Esophagus muscularis mucosa (tissue), 4 donors: ENCODE measurements at places on chromosomes 7 and 10. TPM values are rescaled to one million over a fixed set of nuclear protein-coding genes. Genes with fewer than 3 reads are reported as not detected.

DNA sequence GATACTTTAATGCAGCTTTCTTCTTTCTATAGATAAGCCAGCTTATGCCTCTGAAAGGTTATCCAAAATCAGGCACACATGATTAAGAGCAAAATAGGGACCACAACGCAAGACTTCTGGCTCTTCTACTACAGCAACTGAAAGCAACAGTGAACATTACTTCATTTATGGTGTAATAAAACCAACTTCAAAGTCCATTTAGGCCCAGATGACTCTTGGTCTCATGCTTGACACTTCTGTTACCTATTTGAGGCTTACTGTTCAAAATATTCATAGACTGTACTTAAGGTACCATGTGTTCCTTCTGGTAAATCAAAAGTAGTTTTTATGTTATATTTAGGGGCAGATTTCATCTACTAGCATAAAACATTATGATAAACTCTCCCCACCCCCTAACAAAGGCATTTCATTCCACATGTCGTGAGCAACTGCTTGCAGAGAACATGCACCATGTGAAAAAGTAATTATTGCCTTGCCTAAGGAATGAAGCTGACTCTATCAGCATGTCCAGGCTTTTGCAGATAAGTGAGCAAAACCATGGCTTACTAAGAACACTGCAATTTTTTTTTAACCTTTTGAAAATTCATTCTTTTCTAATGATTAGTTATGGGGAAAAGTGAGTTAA lies 154.9 kb upstream of the ITGB1 start:
- DNase-seq, result no peak
- H3K4me1 ChIP-seq, result peaks cover 27% of the 10 kb centered on the region
- H3K27me3 ChIP-seq, result no peaks in the 10 kb centered on the region
- H3K36me3 ChIP-seq, result no peaks in the 10 kb centered on the region

- H3K27me3 ChIP-seq, result no peaks in the 10 kb centered on the region
- no peak for DNase-seq
- H3K4me1 ChIP-seq, result no peaks in the 10 kb centered on the region
- no peaks in the 10 kb centered on the region for H3K36me3 ChIP-seq
- H3K4me3 ChIP-seq, result no peak overlapping the region
Measured at GRCh38 chr10:12973149-12973718, 28.3 kb downstream of the CCDC3 start.

DNA sequence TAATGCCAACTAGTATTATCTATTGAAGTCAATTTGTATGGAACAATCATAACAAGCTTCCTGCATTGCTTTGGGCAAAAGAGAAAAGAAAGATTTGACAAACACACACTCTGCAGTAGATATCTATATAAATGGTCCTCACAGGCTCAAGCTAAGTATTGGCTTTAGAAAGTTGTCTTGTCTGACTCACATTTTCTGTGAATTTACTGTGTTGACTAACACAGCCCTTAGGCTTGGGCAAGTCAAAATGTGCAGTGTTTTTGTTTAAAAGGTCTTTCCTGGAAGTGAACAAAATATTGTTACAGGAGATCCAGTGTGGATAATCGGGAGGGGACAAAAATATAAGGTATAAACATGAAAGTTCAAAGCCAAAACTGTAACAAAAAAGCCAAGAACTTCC lies 194.4 kb downstream of the RELN start:
- no peaks in the 10 kb centered on the region for H3K4me1 ChIP-seq
- no peak for DNase-seq
- no peak overlapping the region for H3K27ac ChIP-seq
- no peaks in the 10 kb centered on the region for H3K27me3 ChIP-seq

The FGFBP3 gene
- 1.7 TPM for total RNA-seq
